ENCODE measurements at places on chromosomes 4 and X. TPM values are rescaled to one million over a fixed set of nuclear protein-coding genes. Genes with fewer than 3 reads are reported as not detected.

The IQCM gene
- not detected for total RNA-seq

The IL3RA gene
- total RNA-seq = 77.7 TPM

The SLC25A43 gene
- total RNA-seq = 24.4 TPM

The CENPVL3 gene
- total RNA-seq = not detected

The MEPE gene
- not detected for total RNA-seq

The H2BW2 gene
- total RNA-seq = not detected

The RTL3 gene
- total RNA-seq = 0.18 TPM

The IL21 gene
- not detected for total RNA-seq

The NALF2 gene
- 0.29 TPM for total RNA-seq

The CCDC160 gene
- not detected for total RNA-seq

The ARHGAP36 gene
- total RNA-seq = not detected

The RNF212 gene
- total RNA-seq = 0.29 TPM

The TIMP1 gene
- total RNA-seq = 179 TPM

The KCNE5 gene
- total RNA-seq = not detected

The TMPRSS11F gene
- total RNA-seq = not detected

The ADAM29 gene
- total RNA-seq = not detected

The SULT1E1 gene
- not detected for total RNA-seq

The TLR10 gene
- not detected for total RNA-seq

The ADH6 gene
- not detected for total RNA-seq

The F9 gene
- not detected for total RNA-seq

The RPS6KA6 gene
- total RNA-seq = 0.34 TPM

The LARP7 gene
- total RNA-seq = 25.6 TPM

The PCDH19 gene
- total RNA-seq = 0.34 TPM

DNA sequence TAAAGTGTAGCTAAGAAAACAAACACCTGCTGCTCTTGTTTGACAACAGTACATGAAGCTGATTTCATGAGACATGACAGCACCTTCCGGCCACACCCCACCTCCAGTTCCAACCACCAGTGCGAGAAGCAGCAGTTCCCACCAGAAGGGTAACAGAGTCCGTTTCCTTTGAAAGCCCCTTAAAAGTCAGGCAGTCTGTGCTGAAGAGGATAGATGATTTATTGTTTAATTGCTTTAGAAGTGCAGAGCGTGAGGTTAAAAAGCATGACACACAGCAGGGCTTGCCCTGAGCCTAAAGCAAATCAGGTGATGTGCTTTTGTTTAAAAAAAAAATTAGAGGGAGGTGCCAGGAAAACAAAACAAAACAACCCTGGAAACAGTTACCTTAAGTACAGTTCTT, 82.6 kb downstream of the HADH start:
- no peak for DNase-seq

DNA sequence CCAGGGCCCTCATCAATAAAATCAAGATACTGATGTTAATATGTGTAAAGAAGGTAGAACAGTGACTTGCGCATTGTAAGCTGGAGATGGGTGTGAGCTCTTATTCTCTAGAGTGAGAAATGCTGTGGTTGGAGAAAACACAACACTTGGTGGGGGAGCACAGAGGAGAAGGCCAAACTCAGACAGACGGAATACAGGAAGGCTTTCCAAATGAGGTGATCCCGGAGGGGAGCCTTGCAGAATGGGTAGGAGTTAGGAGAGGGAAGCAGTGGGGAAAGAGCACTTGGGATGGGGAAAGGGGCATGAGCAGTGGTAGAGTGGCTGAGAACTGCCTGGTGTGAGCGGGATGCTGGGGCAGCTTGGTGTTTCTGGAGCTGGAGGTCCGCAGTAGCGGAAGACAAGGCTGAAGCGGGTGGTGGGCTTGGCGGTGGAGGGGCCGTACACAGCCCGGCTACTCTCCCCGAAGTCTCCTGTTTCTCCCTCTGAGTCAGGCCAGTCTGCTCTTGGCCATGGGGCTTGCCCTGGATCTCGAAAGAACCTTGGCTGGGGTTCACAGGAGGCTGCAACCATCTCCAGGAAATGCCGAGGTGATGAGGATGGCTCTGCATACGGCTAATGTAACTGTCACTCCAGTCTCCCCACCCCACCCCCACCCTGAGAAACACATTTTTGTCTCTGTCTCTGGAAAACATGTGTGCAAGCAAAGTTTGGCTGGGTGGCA, 11.3 kb upstream of the PLAC1 start:
- no peak for DNase-seq

DNA sequence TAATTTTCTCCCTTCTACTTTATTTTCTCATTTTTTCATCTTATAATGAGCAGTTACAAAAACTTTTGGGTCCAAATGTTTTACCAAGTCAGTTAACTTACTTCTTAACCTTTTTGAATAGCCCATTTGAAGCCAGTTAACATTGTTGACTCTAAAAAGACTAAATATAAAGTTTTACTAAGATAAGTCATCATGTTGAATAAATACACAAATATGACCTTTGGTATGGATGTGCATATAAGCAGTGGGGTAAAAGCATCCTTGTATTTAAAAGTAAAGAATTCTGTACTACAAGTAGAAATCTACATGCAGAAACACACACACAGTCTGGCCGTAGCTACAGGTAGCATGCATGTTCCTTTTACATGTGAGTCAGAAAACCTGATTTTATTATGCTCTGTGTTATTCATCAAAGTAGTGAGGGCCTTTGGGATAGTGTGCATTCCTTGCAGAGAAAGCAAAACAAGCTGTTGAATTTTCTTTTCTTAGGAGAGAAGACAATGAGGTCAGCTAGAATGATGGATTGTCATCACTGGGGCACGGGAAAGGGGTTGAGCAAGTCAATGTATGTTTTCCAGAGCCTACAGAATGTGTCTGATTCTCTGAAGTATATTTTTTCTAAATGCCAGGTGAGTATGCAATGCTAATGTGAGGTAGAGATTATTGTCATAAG, 533.2 kb upstream of the AGA start:
- DNase-seq = no peak

DNA sequence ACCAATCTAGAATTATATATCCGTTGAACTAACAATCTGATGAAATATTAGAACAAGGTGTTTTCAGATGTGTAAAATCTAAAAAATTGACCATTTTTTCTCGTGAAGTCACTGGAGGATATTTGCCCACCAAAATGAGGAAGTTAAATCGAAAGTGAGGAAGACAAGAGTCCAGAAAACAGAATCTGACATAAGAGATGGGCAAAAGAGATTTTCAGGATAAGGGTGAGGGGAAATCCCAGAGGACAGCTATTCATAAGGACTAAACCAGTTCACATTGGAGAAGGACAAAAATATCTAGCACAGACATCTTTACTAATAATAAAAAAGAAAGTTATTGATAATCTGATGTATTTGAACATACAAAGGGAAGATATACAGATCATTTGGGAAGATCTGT, 18.7 kb upstream of the ALG13 start:
- no peak for DNase-seq

GRCh38 chr4:116724249-116724648, 361.1 kb downstream of the TRAM1L1 start:
- no peak for DNase-seq

GRCh38 chr4:2154215-2154740, 87.6 kb downstream of the HAUS3 start:
- DNase-seq = no peak

DNA sequence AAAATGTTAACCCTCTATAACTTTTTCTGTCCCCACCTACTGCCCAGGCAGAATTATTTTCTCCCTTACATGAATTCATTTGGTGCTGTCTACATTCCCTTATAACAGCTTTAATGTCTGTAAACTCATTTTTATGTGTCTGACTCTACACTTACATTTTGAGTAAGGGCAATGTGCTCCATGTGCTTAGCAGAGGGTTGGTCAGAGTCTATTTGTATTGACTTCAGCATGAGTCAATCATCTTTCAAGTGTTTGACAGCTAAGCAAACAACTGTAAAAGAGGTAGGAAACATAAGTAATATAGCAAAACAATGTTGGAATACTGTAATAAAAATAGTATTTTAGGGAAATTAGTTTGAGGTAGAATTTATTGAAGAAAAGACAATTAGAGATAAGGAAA, 6.3 kb downstream of the IL15 start:
- no peak for DNase-seq

- no peak for DNase-seq
Measured at GRCh38 chr4:3835527-3836405, 69.6 kb downstream of the ADRA2C start.

DNA sequence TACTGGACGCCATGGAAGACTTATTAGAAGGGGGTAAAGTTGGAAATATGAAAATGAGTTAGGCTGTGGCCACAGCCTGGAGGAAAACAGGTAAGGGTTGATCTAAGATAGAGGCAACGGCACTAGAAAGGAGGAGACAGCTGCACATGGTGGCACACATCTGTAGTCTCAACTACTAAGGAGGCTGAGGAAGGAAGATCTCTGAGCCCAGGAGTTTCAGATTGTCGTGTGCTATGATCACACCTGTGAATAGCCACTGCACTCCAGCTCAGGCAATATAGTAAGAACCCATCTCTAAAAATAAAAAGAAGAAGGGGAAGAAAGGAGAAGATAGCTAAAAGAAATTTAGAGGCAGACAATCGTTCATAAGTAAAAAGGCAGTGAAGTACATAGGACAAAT, 87.8 kb upstream of the SORBS2 start:
- no peak for DNase-seq

DNA sequence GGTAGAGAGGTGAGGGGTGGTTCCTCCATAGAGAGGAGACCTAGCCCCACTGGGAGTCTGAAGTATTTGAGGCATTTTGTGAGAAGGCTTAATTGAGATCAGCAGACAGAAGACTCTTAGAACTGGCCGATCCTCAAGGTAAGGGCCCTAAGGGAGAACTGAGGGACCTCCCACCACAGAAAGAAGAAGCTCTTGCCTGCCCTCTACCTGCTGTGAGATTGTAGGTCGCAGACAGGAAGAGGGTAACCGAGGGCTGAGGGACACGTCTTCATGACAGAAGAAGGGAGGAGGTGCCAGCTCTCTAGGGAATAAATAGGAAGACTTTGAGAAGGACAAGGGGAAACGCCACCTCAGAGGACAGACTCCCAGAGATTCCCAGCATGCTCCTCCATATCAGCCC, 24.1 kb upstream of the MAGEC1 start:
- DNase-seq = no peak

GRCh38 chrX:55004231-55004630, 4.1 kb downstream of the APEX2 start:
- no peak for DNase-seq

- no peak for DNase-seq
Measured at GRCh38 chr4:26837993-26838842, 22.4 kb upstream of the STIM2 start.

- DNase-seq = no peak
Measured at GRCh38 chrX:41629539-41629938, 59.2 kb upstream of the GPR34 start.

GRCh38 chr4:138039010-138039409, 203.1 kb downstream of the SLC7A11 start:
- no peak for DNase-seq

DNA sequence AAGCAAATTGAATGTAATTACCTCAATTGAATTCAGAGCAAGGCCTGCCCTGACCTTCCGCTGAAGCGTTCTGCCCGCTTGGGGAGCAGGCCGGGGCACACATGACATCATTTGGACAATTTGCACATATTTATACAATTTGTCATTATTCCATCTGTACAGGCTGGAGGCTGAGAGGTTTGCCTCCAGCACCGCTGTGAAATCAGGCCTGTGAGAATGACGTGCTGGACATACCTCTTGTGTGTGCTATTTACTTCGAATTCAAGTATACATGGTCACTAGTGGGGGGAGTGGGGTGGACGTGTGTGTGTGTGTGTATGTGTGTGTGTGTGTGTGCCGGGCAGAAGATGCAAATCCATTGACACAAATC, 285.6 kb downstream of the SHOX start:
- DNase-seq = no peak

- no peak for DNase-seq
Measured at GRCh38 chrX:104284507-104284906, 29.8 kb upstream of the ESX1 start.

GRCh38 chrX:122579526-122579925, 604.6 kb upstream of the GRIA3 start:
- no peak for DNase-seq

- no peak for DNase-seq
Measured at GRCh38 chr4:141047228-141047884, 85.9 kb downstream of the RNF150 start.

DNA sequence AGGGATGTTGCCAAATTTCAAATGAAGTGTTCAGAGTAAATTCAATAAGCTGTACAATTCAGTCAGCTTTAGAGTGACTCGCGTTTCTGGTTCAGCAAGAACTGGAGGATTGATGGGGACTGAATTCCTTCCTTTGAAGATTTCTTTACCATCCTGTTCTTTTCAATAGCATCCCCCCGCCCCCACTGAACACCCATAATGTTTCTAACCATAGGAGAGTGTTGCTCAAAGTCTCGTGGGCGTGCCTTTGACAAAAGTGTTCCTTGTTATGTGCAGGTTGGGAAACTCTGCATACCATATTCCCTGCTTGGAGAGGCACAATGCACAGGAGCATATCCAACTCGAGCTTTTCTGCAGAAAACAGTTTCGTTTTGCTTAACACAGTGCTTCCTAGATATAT, 323.5 kb upstream of the CASK start:
- DNase-seq = no peak

DNA sequence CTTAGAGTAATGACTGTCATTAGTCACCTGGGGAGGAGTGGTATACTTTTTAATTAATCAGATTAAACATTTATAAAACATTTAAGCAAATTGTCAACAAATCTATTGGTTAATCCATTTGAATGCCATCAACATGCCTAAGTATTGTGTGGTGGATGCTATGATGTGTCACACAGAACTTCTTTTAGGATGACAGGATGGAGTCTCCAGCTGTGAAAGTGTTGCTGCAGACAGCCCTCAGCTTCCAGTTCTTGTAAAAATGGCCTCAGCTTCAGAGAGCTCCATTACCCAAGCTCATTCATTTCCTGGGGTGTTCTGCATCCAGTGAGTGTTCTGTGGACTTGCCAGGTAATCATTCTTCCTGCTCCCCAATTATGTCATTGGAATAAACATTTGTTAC, 74.3 kb upstream of the CLNK start:
- no peak for DNase-seq

DNA sequence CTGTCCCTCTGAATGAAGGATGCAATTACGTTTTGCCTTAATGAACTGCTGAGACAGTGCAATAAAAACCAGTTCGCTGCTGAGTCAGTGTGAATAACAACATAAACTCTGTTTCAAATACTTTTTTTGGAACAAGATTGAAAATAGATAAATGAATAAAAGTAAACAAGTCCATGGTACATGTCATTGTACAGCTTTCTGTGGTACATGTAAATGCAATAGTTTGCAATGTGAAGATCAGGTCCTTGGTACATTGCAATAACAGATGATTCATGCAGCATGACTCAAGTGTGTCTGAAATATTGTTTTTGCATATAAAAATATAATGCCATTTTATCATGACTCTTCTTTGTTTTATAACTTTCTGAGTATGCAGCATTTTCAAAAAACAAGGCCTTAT, 193.4 kb upstream of the PACRGL start:
- DNase-seq = no peak

- no peak for DNase-seq
Measured at GRCh38 chrX:18875256-18875878, 108.5 kb downstream of the PHKA2 start.

DNA sequence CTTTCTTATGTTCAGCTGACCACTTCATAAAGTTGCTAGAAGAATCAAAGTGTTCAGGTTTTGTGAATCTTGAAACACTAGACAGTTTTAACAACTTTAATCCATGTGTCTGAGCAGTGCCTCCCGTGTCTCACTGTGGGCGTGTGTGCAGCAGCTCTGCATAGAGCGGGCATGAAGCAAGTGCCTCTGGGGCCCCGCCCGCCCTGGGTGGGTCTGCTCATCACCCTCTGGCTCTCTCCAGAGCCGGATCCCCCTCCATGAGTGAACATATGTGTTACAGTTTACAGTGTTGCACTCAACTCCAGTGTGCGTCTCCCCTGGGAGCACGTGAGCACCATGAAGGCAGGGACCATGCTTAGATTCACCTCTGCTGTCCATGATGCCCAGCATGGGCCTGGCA, 37.6 kb upstream of the CRMP1 start:
- DNase-seq = no peak
